ENCODE measurements at places on chromosomes 12 and 14.

DNA sequence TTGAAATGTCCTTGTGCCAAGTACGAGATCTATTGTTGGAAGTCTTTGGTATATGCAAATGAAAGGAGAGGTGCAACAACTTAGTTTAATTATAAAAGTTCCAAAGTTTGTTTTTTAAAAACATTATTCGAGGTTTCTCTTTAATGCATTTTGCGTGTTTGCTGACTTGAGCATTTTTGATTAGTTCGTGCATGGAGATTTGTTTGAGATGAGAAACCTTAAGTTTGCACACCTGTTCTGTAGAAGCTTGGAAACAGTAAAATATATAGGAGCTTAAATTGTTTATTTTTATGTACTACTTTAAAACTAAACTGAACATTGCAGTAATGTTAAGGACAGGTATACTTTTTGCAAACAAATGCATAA, 2.3 kb downstream of the HSPA2 start:
- DNase-seq = no peak

- DNase-seq = no peak
These were observed 24.8 kb upstream of the VPS37B start for GRCh38 chr12:122920687-122921086.

GRCh38 chr12:102927220-102927619, 10.2 kb upstream of the PAH start:
- DNase-seq = no peak

DNA sequence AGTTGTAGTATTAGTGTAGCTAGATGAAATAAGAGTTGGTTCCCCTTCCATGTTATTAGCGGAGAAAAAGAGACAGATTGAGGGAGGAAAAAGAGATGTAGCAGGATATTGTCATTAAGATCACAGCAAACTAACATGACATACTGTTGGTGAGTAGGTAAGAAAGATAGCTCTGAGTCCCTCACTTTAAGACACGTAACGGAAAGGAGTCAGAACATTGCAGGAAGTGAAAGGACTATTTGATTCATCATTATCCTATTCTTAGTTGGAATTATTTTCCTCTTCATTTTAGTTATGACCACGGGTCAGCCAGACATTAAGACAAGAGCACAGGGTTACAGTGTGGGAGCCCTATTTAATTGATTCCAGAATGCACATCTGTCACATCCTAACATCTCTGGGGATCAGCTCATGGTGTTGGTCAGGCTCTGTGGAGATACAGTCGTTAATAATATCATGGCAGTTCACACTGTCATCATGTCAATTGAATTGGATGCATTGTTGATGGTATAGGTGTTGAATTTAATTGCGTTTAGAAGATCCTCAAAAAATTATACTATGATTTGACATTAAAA, 55.0 kb downstream of the TMX1 start:
- DNase-seq = no peak

GRCh38 chr14:98782062-98782461, 489.9 kb downstream of the BCL11B start:
- DNase-seq = no peak

- DNase-seq = no peak
These were observed 407.6 kb downstream of the TMEM132D start for GRCh38 chr12:129496226-129496625.

DNA sequence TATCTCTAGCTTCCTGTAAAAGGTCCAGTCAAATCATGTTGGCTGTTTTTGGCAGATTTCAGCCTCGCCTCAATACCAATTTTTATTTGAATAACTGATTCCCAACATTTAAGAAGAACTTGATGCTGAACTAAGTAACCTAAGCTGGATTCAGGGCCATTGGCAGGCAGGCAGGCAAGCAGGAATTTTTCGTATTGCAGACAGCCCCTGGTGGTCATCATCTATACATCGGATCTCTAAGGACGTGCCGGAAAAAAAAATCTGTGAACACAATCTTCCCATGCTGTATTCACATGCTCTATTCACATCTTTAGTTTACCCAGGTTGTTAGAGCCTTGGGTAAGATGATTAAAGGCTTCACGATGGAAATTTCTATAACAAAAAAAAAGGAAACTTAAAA, 7.0 kb downstream of the VCPKMT start:
- DNase-seq = no peak
